Hepatocyte (in vitro differentiated cells): ENCODE measurements at places on chromosomes 1 and 21. TPM values are rescaled to one million over a fixed set of nuclear protein-coding genes. Genes with fewer than 3 reads are reported as not detected.

DNA sequence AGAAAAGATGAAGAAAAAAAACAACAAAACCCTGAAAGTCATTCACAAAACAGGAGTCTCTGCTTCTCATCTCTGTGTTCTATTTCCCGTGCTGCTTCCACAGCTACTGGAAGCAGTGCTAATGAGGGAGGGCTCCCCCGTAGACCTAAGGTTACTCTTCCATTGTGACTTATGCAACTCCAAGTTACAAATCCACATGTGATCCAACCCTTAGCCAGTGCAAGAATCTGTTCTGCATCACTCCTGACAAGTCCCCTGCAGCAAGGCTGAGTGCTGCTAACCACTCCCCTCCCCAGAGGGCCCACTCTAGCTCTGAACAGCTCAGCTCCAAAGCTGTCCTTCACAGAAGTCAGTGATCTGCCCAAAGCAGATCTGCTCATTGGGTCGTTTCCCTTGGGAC lies 10.3 kb downstream of the DNALI1 start:
- peak; percentile 56 for DNase-seq
- H3K4me3 ChIP-seq, result no peak overlapping the region
- no peak overlapping the region for H3K27ac ChIP-seq
- no peaks in the 10 kb centered on the region for H3K27me3 ChIP-seq
- H3K4me1 ChIP-seq, result no peaks in the 10 kb centered on the region
- H3K36me3 ChIP-seq, result no peaks in the 10 kb centered on the region

GRCh38 chr1:180786624-180787023 lies 126.1 kb upstream of the KIAA1614 start:
- H3K27me3 ChIP-seq, result no peaks in the 10 kb centered on the region
- no peaks in the 10 kb centered on the region for H3K36me3 ChIP-seq
- no peak for DNase-seq
- no peaks in the 10 kb centered on the region for H3K4me1 ChIP-seq
- no peak overlapping the region for H3K4me3 ChIP-seq

- peak overlapping the region; percentile 28 for H3K27ac ChIP-seq
- H3K4me3 ChIP-seq, result no peak overlapping the region
- DNase-seq, result peak; percentile 50
- no peaks in the 10 kb centered on the region for H3K4me1 ChIP-seq
- no peaks in the 10 kb centered on the region for H3K36me3 ChIP-seq
- H3K27me3 ChIP-seq, result no peaks in the 10 kb centered on the region
Measured at GRCh38 chr21:36656138-36656537, 42.8 kb upstream of the SIM2 start.

- no peak overlapping the region for H3K4me3 ChIP-seq
- H3K4me1 ChIP-seq, result no peaks in the 10 kb centered on the region
- H3K36me3 ChIP-seq, result no peaks in the 10 kb centered on the region
- H3K27me3 ChIP-seq, result no peaks in the 10 kb centered on the region
Measured at GRCh38 chr1:9859281-9860014, 35.7 kb upstream of the CLSTN1 start.

DNA sequence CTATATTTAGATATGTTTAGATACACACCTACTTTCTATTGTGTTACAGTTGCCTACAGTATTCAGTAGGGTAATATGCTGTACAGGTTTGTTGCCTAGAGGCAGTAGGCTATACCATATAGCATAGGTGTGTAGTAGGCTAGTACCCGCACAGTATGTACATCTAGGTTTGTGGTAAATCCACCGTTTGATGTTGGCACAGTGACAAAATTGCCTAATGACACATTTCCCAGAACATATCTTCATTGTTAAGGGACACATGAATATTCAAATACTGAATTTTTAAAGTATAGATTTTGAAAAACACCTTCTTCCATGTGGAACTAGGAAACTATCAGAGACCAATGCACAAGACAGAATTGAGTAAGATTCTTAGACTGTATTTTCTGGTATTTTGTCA lies 22.6 kb upstream of the PDC start:
- no peak for DNase-seq
- H3K36me3 ChIP-seq, result no peaks in the 10 kb centered on the region
- no peaks in the 10 kb centered on the region for H3K27me3 ChIP-seq
- no peaks in the 10 kb centered on the region for H3K4me1 ChIP-seq
- H3K4me3 ChIP-seq, result no peak overlapping the region

DNA sequence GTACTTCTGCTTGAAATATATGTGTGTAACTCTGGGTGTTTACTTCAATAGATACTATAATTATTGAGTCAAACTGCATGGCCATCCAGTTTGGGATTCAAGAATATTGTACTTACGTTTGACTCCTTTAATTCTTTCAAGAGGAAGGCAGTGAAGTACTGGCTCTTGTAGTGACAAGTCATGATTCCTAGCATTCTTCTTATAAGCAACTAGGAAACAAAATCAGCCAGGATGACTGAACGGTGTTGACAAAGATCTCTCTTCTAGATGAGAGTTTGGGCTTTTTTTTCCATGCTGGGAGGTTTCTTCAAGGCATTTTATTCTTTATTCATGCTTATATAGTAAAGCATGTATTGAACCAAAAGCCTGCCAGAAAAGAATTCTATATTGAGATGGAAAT lies 58.3 kb downstream of the CLEC20A start:
- no peaks in the 10 kb centered on the region for H3K27me3 ChIP-seq
- no peak overlapping the region for H3K4me3 ChIP-seq
- DNase-seq, result no peak
- no peaks in the 10 kb centered on the region for H3K4me1 ChIP-seq
- peaks cover 3% of the 10 kb centered on the region for H3K36me3 ChIP-seq

GRCh38 chr1:26218906-26219494 lies 15.0 kb upstream of the CEP85 start:
- H3K4me1 ChIP-seq, result no peaks in the 10 kb centered on the region
- no peaks in the 10 kb centered on the region for H3K27me3 ChIP-seq
- no peaks in the 10 kb centered on the region for H3K36me3 ChIP-seq
- H3K4me3 ChIP-seq, result no peak overlapping the region
- DNase-seq, result no peak
- H3K27ac ChIP-seq, result no peak overlapping the region

- H3K27ac ChIP-seq, result no peak overlapping the region
- H3K27me3 ChIP-seq, result no peaks in the 10 kb centered on the region
- peaks cover 4% of the 10 kb centered on the region for H3K4me1 ChIP-seq
Measured at GRCh38 chr1:53134042-53134485, 8.4 kb downstream of the SLC1A7 start.

- no peak for DNase-seq
- H3K36me3 ChIP-seq, result no peaks in the 10 kb centered on the region
- H3K27me3 ChIP-seq, result no peaks in the 10 kb centered on the region
- H3K27ac ChIP-seq, result no peak overlapping the region
Measured at GRCh38 chr1:214850432-214851050, 232.0 kb upstream of the KCNK2 start.

DNA sequence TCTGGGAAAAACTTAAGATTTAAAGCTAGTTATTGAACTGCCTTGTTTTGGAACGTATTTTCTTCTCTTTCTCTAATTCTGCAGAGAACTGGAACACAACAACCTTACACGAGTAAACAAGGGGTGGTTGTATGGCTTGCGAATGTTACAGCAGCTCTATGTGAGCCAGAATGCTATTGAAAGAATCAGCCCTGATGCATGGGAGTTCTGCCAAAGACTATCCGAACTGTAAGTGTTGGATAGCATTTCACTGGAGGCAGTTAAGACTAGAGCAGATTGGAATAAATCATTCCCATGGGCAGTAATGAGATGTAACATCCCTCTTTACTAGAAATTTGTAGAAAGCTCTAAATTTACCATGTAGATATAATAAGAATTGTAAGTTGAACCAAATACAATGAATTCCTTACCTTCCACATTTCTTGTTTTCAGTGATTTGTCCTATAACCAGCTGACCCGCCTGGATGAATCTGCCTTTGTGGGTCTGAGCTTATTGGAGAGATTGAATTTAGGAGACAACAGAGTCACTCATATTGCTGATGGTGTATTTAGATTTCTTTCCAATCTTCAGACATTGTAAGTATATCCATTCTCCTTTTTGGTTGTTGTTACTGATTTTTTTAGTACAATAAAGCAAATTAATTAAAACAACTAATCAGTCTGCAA lies 22.9 kb downstream of the LRIG2 start:
- H3K36me3 ChIP-seq, result no peaks in the 10 kb centered on the region
- peaks cover 4% of the 10 kb centered on the region for H3K4me1 ChIP-seq
- H3K27me3 ChIP-seq, result no peaks in the 10 kb centered on the region
- no peak overlapping the region for H3K4me3 ChIP-seq
- DNase-seq, result no peak
- H3K27ac ChIP-seq, result peak overlapping the region; percentile 34

DNA sequence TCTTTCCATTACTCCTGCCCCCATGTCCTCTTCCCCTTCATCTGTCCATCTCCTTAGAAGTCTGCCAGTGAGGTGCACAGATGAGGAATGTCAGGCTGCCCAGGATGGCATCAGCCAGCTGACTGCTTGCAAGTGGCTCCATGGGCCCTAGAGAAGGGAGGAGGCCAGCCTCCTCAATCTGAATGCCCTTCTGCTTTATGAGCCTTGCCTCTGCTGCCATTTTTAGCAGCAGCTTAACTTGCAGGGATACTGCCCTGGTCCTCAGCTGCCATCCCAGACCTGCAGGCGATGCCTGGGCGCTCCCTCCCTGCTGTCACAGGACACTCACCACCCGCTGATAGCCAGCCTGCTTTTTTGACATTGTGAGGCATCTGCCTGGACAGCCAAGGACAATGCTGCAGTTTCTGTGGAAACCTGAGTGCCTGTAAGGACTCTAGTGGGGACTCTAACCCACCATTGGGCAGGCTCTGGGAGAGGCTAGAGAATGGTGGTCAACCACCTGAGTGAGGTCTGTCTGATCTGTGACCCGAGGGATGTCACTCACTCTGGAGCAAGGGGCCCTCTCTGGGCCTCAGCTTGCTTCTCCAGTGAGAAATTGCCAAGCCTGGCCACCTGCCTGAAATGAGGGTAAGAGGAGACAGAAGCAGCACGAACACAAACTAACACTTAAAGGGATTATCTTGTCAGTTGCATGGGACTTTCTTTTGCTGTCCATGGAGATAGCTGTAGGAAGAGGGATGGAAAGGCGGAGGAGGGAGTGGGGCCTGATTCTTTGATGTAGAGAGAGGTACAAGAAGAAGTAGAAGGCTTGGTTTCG lies 185.0 kb downstream of the MIS18A start:
- H3K27ac ChIP-seq, result no peak overlapping the region
- H3K4me3 ChIP-seq, result no peak overlapping the region
- no peaks in the 10 kb centered on the region for H3K27me3 ChIP-seq
- H3K4me1 ChIP-seq, result no peaks in the 10 kb centered on the region
- H3K36me3 ChIP-seq, result no peaks in the 10 kb centered on the region
- DNase-seq, result no peak

GRCh38 chr1:23343221-23344110 lies 618 bp downstream of the HNRNPR start:
- H3K27me3 ChIP-seq, result no peaks in the 10 kb centered on the region
- peak overlapping the region; percentile 97 for H3K27ac ChIP-seq
- peak overlapping the region; percentile 80 for H3K4me3 ChIP-seq
- H3K36me3 ChIP-seq, result no peaks in the 10 kb centered on the region
- peaks cover 32% of the 10 kb centered on the region for H3K4me1 ChIP-seq

GRCh38 chr1:186057086-186057485 lies 318.0 kb downstream of the TPR start:
- H3K4me1 ChIP-seq, result no peaks in the 10 kb centered on the region
- no peak overlapping the region for H3K27ac ChIP-seq
- H3K4me3 ChIP-seq, result no peak overlapping the region
- H3K36me3 ChIP-seq, result no peaks in the 10 kb centered on the region
- DNase-seq, result no peak

DNA sequence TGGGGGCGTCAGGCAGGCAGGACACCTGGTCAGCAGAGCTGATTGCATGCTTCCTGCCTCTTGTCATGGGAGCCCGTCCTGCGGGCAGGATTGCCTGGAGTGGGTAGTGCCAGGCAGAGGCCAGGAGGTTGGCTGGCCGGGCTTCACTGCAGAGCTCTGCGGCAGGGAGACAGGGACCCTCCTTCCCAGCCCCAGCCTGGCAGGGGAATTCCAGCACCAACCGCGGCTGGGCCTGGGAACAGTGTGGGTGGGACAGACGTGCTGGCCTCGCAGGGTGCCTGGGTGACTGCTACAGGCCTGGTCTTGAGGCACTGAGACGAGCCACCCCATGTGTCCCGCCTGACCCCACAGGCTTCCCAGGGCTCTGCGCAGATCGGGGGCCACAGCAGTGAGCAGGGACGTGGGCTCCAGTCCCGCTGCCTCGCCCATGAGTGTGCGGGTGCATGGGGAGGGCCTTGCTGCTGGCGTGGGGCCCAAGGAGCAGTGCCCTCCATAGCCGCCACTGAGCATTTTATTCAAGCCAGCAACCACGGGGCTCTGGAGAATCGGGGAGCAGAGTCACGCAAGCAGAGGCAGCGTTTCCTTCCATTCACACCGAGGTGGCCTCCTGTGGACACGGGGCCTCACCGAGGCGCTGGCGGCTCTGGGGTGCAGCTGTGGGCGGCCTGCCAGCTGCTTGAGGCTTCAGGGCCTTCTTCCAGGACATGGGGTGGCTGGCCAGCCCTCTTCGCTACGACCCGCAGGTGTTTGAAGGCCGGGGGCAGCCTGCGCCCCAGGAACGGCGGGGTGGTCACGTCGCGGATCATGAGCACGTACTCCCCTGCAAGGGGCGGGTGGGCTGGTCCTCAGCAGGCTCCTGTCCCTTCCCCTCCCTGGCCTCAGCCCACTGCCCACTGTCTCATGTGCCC lies 70.3 kb downstream of the MORN1 start:
- no peak for DNase-seq
- H3K27me3 ChIP-seq, result no peaks in the 10 kb centered on the region
- no peak overlapping the region for H3K4me3 ChIP-seq
- H3K4me1 ChIP-seq, result peaks cover 37% of the 10 kb centered on the region

DNA sequence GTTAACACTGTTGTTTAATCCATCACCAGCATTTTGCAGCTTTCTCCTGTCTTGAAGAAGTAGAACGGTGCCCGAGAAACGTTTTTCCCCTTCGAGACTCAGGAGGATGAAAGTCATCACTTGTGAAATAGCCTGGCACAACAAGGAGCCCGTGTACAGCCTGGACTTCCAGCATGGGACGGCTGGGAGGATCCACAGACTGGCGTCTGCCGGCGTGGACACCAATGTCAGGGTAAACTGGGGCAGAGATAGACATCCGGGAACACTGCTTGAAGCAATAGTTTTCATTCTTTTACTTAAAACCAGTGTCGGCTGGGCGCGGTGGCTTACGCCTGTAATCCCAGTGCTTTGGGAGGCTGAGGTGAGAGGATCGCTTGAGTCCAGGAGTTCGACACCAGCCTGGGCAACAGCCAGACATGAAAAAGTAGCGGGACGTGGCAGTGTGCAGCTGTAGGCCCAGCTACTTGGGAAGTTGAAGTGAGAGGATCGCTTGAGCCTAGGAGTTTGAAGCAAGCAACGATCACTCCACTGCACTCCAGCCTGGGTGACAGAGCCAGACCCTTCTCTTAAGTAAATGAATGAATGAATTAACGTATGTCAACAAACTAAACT lies 945 bp downstream of the CHAF1B start:
- H3K4me3 ChIP-seq, result peak overlapping the region; percentile 39
- H3K4me1 ChIP-seq, result peaks cover 3% of the 10 kb centered on the region
- DNase-seq, result no peak
- no peaks in the 10 kb centered on the region for H3K27me3 ChIP-seq

GRCh38 chr21:32315511-32316281 lies 17.0 kb downstream of the MRAP start:
- DNase-seq, result no peak
- no peaks in the 10 kb centered on the region for H3K27me3 ChIP-seq
- H3K4me1 ChIP-seq, result no peaks in the 10 kb centered on the region
- no peaks in the 10 kb centered on the region for H3K36me3 ChIP-seq
- no peak overlapping the region for H3K4me3 ChIP-seq
- H3K27ac ChIP-seq, result no peak overlapping the region

Gene UBL4B
- not detected in 2 replicates for total RNA-seq

Gene ATP1A4
- 0.68 and 4.4 TPM in 2 replicates for total RNA-seq

Gene NHLH1
- total RNA-seq, result 0.13 TPM in 1 of 2 replicates, not detected in the other

Gene GON4L
- 17.2 and 20.8 TPM in 2 replicates for total RNA-seq

Gene CD52
- 1.2 and 8.1 TPM in 2 replicates for total RNA-seq

Gene FAM131C
- 3.3 and 3.5 TPM in 2 replicates for total RNA-seq

Gene GJA9
- not detected in 2 replicates for total RNA-seq

Gene CNR2
- total RNA-seq, result not detected in 2 replicates

Gene PFDN2
- total RNA-seq, result 47.6 and 63.1 TPM in 2 replicates

Gene PPIAL4G
- total RNA-seq, result 0.07 TPM in 1 of 2 replicates, not detected in the other

Gene EPHX1
- 122 and 133 TPM in 2 replicates for total RNA-seq

Gene FAM72C
- 0.07 TPM in 1 of 2 replicates, not detected in the other for total RNA-seq
